Activated T-helper 17 cell treated with anti-CD3 and anti-CD28 coated beads, Interleukin-2, amount 50 U/mL, for 72 hours (primary cell): ENCODE measurements at places on chromosomes 4 and X. TPM values are rescaled to one million over a fixed set of nuclear protein-coding genes. Genes with fewer than 3 reads are reported as not detected.

MAML3 gene
- total RNA-seq, result 0.98 TPM

VSIG1 gene
- total RNA-seq, result 0.71 TPM

ERVMER34-1 gene
- total RNA-seq, result 0.19 TPM

ANXA10 gene
- total RNA-seq, result not detected

TRPC5OS gene
- total RNA-seq, result not detected

ADGRA3 gene
- 0.71 TPM for total RNA-seq
